ENCODE measurements at places on chromosomes 3 and 15.
A peak's percentile ranks its signal among the peaks of the same experiment; 100 is the strongest.

DNA sequence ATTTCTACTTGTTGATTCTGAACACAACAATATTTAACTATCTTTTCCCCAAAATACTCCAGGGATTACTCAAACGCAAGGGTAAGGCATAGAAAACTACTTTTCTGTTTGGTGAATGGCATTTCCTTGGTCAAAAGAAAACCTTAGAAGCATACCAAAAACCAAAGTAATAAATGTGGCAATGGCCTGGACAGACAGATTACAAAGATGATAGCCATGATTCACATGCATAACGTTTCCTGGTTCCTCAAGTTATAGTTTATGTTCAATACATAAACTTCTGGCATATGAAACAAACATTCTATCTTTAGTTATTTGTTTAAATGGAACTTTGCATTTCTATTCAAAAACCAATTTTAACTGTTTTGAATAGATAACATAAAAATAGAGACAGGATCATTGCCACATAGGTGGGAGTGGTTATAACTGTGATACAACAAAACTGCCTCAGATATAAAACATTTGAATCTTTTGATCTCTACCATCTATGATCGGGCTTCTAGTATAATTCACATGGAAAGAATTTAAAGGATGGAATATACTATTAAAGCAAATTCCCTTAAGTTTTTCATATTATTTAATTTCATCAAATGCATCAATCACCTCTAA is 32.1 kb downstream of the FOXP1 start:
- no peak for DNase-seq

DNA sequence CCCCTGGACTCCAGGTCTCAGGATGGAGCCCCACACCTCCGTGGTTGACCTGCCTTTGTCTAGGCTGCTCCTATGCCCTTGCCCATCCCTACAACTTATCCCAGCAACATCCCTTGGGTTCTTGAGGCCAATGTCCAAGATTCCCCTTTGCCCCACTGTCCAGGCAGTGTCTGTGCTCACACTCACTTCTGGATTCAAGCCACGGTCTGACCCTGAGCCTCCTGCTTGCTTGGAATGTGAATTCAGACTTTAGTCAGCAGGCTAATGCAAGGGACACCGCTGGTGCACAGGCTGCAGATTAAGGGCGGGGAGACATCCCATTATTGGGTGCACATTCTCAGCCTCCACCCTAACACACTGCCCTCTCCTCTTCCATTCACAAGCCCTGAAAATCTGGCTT is 154.1 kb downstream of the WNT5A start:
- DNase-seq: no peak

DNA sequence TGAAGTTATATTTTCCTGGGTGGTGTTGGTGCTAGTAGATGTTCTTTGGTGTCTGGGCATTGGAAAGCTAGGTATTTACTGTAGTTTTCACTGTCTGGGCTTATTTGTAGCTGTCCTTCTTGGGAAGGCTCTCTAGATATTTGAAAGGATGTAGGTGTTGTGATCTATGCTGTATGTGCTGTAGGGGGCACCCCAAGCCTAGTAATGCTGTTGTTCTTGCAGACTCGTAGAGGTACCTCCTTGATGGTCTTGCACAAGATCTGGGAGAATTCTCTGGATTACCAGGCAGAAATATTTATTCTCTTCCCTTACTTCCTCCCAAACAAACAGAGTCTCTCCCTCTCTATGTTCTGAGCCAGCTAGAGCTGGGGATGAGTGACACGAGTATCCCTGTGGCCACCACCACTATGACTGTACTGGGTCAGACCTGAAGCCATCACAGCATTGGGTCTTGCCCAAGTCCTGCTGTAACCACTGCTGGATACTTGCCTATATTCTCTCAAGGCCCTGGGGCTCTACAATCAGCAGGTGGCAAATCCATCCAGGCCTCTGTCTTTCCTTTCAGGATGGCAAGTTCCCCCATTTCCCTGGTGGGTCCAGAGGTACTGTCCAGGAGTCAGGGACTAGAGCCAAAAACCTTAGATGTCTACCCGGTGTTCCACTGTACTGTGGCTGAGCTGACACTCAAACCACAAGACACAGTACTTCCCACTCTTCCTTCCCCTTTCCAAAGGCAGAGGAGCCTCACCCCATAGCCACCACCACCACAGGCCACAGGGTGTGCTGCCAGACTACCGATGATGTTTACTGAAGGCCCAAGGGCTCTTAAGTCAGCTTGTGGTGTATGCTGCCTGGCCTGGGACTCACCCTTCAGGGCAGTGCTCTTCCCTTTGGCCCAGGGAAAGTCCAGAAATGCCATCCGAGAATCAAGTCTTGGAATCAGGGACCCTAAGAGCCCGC is 195.2 kb upstream of the DPPA4 start:
- peak; percentile 56 for DNase-seq

GRCh38 chr3:171660188-171660587 is 150.1 kb downstream of the PLD1 start:
- no peak for DNase-seq

GRCh38 chr3:136444581-136444980 is 194.4 kb downstream of the PCCB start:
- DNase-seq: no peak

DNA sequence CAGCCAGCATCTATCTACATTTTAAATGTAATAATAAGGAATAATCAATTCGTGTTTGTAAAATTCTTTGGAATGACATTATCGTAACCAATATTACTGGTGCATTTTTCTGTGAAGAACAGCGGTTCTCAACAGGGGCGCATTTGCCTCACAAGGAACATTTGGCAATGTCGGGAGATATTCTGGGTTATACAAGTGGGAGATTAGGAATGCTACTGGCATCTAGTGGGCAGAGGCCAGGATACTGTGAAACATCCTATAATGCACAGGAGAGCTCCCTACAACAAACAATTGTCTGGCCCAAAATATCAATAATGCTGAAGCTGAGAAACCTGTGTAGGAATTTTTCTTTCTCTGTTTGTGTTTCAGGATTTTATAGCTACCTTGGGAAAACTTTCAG is 25.0 kb downstream of the ACP3 start:
- DNase-seq: peak; percentile 15

DNA sequence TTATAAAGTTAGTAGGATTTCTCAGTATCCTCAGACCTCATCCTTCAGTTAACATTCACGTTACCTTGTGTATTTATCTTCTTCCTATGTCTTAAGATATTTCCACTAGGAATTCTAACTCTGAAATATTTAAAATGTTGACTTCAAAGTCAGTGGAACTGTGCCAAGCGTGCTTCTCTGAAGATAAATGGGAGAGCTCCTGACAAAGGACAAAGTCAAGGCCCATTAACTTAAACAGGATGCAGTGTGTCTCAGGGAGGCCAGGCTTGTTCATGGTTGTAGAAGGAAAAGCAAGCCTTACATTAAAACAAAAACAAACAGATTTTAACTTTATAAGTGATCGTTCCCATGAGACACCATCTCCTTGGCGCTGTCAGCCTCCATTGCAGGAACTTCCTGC is 41.5 kb downstream of the ABHD17C start:
- DNase-seq: no peak

DNA sequence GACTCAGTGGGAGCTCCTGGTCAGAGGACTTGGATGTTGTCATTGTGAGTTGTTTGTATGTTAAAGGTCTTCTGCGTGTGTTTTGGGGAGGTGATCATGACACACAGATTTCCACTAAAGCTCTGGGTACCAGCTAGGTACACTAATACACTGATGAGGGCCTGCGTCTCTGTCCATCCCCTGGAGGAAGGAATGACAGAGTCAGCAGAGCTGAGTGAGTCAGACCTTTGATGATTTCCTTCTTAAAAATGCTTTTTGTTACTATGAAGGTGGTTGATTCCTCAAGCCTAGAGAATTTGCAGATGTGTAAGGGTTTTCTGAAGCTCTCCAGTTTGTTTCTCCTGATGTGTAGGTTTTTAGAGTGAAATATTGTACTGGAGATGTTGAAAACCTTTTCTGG is 424.1 kb upstream of the TPM1 start:
- DNase-seq: no peak

DNA sequence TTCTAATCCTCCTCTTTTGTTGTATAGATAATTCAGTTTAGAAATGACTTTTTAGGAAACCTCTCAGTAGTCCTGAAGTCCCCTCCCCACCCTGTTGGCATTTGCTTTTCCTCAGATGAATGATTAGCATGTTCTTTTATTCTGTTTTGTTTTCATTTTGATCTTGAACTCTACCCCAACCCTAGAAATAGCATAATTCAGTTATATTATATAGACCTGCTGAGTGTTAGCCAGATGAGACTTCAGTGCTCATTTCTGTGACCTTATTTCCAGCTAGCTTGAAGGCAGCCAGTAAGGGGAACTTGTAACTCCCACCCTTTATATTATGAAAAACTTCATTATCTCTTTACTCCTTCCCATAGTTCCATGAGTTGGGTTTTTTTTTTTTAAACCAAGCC is 41.2 kb downstream of the SNRK start:
- no peak for DNase-seq

DNA sequence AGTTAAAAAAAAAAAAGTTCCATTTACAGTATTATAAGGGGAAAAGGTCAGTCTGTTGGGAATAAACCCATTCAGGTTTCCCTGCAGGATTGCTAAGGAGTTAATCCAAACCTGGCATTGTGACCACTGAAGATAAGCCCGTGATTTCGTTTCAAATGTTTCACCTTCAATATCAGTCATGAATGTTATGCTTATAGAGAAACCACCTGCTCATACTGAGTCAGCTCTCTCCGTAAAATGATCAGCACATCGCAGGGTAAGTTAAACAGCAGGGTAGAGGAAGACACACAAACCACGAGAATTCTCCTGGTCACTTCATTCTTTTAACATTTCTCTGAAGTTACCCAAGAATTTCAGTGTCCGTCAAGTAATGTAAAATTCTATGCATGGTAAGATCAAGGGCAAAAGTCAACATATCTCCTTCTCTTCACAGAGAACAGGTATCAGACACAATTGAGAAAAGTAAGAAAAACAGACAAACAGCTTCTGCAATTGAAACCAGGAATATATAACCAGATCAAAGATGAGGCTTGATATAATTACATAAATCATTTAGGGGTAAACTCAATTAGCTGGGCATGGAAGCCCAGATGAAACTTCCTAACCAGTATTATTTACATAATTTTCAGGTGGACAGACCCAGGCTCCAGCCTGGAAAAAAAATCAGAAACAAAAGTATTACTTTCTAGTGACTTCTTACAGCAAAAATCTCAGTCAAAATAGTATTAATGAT is 67.6 kb upstream of the ARHGEF3 start:
- no peak for DNase-seq

Data from Ammon's horn (tissue), 1 donor.